ENCODE measurements at places on chromosomes 2 and 18.

DNA sequence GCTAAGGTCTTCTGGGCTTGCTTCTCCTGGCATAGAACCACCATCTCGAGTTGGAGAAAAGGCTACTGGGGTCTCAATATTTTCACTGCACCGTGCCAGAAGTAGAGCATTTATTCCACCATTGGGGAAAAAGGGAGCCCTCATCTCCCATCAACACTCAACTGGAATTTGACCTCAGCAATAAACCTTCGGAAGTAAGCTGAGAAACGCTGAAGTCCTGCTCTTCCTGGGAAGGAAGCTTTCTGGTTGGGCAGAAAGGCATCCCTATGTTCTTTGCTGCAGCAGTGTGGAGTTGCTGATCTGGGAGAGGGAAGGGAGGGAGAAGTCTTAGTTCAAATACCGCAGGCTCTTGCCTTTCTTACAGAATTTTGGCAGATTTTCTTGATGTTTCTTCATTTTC, 368.8 kb downstream of the NUP35 start:
- no peak for DNase-seq

DNA sequence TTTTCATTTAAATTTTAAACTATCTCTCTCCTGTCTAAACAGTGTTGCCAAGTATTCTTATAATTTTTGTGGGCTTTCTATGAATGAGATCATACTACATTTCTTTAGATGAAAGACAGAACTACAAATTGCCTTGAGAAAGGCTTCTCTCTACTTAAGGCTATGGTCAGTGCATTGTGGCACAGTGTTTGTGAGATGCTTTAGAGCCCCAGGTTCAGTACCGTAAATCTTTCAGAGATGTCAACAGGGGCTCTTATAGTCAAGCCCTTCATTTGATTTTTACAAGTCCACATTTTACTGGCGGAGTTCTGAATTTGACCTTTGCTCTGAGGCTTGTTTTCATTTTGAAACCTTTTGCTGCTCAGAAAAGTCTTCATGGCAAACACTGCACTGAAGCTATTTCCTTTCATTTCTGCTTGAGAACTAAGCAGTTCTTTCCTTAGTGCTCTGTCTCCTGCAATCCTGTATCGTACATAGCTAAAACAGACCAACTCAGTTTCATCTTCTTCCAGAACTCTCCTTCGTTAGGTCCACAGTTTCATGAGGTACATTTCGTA, 175.2 kb downstream of the NYAP2 start:
- DNase-seq = no peak

DNA sequence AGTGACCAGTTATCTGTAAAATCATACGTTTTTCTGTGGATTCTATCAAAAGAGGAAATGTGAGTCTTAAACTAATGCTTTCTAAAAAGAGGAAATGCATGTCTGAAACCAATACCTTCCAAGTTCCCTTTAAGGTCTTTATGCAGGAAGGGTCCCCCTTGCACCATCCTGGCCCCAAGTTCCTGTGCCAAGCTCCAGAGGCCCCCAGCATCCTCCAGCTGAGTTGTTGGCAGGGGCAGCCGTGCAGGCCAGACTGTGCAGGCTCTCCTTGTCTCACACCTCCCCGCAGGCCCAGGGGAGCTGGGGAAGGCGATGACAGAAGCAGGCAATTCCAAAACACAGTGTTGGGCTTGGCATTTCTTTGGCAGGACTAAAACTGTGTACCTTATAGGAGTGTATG, 39.2 kb downstream of the DPYSL5 start:
- DNase-seq = no peak

DNA sequence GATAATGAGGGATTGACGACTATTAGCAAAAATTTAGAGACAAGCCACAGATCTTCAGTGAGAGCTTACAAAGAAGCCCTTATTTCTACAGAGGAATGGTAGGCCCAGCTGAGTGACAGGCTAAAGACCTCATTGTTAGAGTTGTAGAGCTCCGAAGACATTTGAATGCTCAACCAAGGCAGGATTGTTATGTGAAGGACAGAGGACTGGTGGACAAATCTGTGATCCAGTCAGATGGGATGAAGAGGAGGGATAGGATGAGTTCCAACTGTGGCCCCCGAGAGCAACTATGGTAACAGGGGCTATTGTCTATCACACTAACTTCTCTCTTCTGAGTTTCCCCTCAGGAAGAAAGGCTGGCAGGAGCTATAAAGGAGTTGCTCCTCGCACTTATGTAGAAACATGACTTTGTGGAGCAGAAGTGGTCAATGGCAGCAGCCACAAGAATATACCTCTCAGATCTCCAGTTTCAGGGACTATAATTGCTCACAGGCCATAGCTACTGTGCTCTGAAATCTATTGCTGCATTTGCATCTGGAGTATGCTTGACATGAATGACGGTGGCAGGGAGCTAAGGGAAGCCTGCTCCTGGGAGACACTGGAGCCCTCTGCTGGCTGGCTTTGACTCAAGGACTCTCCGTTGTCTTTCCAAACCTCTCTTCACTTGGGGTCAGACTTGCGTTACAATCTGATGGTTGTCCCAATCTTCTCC, 50.3 kb upstream of the GREB1L start:
- DNase-seq = peak; percentile 44

- DNase-seq = no peak
These were observed 21.6 kb downstream of the INPP5D start for GRCh38 chr2:233081731-233082221.

DNA sequence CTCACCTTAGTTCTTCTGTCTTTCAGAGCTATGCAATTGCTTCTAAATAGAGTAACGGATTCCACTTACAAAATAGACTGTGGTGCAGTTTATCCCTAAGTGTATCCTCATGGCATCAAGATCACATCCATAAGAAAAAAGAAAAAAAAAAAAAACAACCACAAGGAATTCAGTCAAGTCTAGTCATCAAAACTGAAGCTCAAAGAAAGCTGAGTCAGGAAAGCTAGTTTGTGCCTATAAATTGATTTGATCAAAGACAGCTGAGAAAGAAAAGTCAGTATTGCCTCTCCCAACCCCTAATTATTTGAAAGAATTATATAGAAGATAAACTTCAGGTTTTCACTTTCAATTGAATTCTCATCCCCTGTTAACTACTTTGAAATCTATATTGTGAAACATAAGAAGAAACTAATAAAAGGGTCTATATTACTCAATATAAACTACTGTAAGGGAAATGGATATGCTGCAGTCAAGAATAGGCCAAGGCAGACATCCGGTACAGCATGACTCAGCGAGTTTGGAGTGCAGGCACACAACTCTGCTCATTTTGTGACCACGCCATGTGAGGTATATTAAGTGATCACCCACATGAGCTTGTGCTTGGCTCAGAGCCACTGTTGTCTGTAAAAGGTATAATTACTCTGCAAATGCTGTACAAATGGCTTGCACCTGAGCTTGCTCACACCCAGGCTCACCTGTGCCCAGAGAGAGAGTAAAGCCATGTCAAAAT, 568.1 kb upstream of the CRIM1 start:
- no peak for DNase-seq

DNA sequence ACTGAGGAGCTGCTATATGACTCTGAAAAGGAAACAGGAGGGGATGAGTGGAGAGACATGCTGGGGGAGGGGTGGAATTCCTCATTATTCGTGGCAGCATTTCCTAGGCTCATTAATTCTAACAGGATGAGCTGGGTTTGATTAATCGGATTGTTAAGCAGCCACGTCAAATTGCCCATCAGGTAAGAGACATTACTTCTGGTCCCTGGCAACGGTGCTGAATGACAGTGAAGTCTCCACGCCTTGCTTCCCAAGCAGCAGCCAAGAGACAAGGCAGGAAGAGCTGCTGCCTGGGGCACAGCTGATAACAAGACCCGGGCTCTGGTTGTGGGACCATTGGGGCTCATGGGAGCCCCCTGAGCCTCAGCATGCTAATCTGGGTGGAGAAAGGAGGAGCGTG, 86.6 kb downstream of the MARCHF4 start:
- no peak for DNase-seq

- DNase-seq = no peak
These were observed 29.3 kb downstream of the DDX1 start for GRCh38 chr2:15620857-15621471.

DNA sequence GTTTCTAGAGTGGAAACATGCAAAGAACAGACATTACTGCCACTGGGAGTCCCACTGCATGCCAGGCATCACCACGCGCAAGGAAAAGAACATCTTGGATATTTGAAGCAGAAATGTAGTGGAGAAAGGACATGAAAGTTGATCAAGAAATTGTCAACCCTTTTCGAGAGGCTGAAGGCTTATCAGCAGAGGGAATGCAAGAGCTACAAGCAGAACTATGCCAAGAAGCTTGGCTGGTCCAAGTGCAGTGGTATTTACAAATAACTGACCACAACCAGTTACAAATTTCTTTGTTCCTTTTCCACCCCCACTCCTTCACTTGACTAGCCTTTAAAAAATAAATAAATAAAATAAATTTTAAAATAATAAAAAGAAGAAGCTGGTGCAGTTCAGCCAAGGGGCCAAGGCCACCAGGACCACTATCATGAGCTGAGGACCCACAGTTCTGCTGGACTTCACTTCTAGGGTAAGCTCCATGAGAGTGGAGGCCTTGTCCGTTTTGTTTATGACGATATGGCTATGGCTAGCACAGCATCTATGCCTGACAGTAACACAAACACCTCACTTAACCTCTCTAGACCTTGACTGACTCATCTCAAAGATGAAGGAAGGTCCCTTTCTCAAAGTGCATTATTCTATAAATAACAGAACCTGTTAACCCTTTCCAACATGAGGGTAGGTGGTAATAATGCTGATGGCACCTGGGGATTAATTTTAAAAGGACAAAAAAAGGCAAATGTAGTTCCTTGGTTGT, 20.9 kb downstream of the MARCHF4 start:
- DNase-seq = no peak

DNA sequence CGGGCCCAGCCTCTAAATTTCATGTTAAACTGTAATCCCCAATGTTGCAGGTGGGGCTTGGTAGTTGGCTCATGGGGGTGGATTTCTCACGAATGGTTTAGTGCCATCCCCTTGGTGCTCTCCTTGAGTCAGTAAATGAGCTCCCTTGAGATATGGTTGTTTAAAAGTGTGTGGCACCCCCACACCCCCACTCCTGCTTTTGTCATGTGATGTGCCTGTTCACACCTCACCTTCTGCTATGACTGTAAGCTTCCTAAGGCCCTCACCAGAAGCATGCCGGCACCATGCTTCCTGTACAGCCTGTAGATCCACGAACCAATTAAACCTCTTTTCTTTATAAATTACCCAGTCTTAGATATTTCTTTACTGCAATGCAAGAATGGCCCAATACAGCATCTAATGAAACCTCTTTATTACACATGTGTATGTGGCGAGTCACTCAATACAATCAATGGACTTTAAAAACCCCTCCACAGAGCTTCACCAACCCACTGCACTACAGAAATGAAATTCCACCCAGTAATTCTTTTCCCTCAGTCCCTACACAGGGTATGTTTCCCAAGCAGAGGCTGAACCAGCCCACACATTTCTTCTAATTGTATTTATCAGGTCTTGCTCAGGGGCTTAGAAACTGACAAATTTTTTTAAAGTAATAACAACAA, 47.3 kb downstream of the WDFY1 start:
- DNase-seq = peak; percentile 15

DNA sequence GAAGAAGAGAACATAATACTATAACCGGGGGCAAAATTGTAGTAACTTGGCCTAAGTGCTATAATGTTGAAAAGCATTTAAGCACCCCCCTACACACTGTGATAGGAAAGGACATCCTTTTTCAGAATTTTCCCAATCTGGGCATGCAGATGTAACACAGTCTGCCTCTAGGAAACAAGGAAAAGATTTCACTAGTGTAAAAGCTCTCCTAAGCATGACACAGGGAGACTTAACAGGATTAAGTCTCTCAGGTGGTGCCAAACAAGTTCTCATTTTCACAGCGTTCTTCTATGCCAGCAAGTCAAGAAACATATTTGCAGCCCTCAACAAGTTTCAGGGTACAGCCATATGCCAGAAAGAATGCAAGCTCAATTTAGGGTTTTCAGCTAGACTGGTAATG, 53.0 kb downstream of the NCKAP5 start:
- no peak for DNase-seq

GRCh38 chr2:71891719-71892422, 255.8 kb downstream of the CYP26B1 start:
- DNase-seq = no peak

GRCh38 chr2:7467782-7468447, 550.7 kb downstream of the RNF144A start:
- DNase-seq = peak; percentile 64

DNA sequence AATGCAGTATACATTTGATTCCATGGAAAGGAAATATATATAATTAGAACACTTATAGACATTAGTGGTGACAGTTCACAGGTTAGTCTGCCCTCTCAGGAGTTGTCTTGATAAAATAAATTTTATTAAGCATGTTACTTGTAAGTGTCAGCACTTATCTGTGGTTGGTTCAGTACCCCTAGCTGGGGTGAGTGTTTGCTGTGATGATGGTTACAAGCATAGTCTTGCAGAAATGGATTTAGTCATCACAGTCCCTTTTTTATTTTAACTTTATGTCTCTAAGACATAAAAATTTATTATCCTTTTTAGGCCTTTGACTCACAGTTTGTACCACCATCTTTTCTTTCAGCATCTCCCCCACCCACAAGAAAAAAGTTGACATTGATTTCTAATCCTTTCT, 52.1 kb downstream of the NCK2 start:
- DNase-seq = no peak

GRCh38 chr18:73462092-73462491, 594.3 kb upstream of the NETO1 start:
- no peak for DNase-seq

DNA sequence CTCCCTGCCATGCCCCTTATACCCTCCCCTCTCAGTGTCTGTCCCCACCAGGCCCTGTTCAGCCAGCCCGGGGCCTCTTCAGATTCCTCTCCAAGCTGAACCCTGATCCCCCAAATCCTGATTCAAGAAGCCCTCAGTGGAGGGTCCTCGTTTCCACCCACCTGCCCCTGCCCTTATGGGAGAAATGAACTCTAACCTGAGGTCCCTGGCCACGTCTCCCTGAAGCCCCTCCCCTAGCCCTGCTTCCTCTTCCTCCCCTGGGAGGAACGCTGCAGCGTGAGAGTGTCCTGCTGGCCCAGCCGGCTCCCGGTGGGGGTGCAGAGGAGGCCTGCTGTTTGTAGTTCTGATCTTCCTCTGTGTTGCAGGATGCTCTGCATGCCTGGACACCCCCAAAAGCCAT, 56.7 kb upstream of the GLI2 start:
- DNase-seq = no peak

DNA sequence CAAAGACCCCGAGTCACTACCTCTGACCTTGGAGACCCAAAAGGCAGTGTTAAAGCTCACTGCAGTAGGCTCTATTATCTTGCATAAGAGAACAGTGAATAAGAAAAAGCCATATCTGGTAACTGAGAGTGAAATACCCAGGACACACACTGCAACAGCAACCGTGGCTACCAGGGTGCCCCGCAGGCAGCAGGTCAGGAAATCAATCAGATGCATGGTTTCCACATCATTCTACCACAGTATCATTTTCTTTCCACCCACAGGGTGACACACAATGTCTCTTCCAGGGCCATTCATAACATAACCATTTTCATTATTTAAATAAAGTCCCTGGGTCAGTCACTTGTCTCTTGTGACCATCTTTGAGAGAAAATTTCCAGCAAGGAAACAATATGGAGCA, 131.3 kb downstream of the CCBE1 start:
- DNase-seq = no peak

Measured in activated CD4-positive, alpha-beta T cell treated with anti-CD3 and anti-CD28 coated beads for 48 hours (primary cell).